ENCODE measurements at places on chromosomes 13 and 19.

DNA sequence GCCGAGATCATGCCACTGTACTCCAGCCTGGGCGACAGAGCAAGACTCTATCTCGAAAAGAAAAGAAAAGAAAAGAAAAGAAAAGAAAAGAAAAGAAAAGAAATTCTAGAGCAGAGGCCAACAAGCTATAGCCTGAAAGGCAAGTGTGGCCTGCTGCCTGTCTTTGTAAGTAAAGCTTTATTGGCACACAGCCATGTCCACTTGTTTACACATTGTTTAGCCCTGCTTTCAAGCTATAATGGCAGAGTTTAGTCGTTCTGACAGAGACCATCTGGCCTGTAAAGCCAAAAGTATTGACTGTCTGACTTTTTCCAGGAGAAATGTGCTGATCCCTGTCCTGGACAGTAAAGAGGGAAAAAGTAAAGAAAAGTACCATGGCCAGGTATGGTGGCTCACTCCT, 18.3 kb downstream of the NWD1 start:
- DNase-seq: no peak

GRCh38 chr19:29988351-29988750, 46.3 kb downstream of the URI1 start:
- no peak for DNase-seq

DNA sequence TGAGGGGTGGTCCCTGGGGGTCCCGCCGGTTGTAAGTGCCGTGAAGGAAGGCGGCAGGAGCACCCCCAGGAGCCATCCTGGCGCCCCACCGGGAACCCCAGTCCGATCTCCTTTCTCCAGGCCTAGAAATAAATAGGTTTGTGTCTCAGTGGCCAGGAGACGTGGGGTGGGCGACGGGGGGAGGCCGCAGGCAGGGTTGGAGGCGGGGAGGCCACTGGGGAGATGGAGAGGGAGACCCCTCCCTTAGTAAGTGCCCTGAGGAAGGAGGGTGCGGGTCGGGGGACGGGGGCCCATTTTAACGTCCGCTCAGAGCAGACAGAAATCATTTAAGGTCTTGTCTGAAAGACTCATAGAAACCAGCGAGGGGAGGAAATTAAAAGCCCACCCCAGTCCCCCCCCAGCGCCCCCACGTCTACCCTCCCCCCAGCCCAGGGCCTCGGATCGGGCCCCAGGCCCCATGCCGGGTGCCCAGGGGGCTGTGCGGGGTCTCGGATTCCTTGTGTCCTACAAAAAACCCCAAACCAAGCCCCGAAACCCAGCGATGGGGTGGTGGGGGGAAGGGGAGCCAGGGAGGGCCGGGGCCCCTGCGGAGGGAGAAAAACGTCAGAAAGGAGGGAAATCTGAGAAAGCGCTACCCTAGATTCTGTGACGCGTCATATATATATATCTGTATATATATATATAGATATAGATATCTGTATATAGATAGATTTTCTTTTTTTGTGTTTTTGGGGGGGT, 19.6 kb downstream of the ZBTB7A start:
- no peak for DNase-seq

DNA sequence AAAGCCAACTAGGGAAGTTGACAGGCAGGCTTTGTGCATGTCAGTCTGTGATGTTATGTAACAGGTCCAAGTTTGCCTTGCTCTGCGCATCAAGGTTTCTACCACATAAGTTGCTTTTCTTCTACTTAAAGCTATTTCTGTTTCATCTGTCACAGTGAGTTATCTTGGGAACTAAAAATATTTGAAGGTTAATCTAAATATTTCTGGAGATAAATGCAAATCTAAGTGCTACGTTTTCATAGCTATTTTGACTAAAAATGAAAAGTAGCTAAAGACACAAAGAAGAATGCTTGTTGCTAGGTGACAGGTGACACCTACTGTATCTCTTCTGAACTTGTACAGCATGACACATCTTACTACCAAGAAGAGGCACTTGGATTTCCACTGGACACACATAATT, 135.6 kb downstream of the KLF12 start:
- DNase-seq: no peak

DNA sequence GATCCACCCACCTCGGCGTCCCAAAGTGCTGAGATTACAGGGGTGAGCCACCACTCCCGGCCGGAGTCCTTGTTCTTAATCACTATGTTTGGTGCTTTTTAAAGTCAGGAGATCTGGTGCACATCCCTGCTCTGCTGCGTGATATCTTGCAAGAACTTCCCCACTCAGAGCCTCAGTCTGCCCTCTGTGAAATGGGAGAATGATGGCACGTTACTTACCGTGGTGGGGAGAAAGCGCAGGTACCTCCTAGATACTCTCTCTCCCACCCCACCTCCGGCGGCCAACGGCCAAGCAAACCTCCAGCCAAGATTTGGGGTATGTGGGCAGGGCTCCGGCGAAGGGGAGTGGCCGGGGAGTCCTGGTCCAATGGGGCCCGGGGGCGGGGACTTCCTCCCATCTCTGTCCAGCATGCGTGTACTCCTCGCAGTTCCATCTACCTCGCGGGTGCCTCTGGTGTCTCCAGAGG, at the start of gene RYR1:
TSS of gene RYR1 (plus strand) at position 424 of the 466 bp plus-strand sequence. CDS start 139 bp downstream, outside the sequence.
- DNase-seq: no peak

- DNase-seq: no peak
Measured at GRCh38 chr13:110419946-110420345, 112.9 kb downstream of the COL4A2 start.

GRCh38 chr19:5719274-5719960, 529 bp downstream of the LONP1 start:
- DNase-seq: no peak

DNA sequence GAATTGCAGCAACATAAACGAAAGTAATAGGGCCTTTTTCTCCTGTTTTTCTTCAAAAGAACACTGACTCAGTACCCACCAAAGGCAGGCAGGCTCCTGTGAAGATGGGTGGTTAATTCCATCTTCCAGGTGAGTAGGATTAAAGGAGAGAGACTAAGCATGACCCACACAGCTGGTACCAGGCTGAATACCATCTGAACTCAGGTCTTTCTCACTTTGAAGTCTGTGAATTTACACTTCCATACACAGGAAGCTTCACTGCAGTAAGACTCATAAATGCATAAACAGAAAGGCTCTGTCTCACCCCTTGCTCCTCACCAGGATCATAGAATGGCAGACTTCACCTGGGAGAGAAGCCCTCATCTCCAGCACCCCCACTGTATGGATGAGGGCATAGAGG, 194.6 kb downstream of the KLF12 start:
- no peak for DNase-seq

DNA sequence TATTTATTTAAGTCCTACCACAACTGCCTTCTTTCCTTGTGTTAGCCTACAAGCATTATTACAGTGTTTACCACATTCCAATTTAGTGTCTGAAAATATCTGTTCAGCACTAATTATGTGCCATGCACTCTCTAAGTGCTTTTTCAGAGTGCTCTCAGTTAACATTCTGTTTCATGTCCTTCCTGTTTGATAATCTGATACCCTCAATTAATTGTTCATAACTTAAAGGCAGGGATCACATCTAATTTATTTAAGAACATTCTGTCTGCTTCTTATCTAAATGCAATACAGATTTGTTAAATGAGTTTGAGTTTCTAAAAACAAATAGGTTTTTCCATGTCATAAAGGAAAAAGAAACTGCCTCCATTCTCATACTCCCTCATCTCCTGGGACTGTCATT, 649.6 kb upstream of the ATXN8OS start:
- no peak for DNase-seq

- DNase-seq: no peak
Measured at GRCh38 chr19:11191934-11192333, 5.4 kb downstream of the KANK2 start.

DNA sequence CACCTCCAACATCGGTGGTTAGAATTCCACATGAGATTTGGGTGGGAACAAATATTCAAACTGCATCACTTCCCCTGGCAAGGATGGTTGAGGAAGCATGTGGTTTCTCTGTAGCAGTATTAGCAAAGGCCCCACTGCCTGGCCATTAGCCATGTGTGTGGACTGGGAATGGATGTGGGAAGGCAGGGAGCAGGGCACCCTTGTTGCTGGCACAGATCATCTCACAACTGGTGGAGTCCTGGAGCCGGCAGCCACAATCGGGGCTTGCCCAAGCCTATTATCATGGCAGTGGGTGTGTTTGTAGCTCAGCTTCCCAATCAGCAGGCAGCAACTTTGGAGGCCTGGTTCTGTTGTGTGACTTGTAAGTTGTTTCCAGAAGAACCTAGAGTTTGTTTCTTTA, 391.9 kb downstream of the DLEU7 start:
- no peak for DNase-seq

DNA sequence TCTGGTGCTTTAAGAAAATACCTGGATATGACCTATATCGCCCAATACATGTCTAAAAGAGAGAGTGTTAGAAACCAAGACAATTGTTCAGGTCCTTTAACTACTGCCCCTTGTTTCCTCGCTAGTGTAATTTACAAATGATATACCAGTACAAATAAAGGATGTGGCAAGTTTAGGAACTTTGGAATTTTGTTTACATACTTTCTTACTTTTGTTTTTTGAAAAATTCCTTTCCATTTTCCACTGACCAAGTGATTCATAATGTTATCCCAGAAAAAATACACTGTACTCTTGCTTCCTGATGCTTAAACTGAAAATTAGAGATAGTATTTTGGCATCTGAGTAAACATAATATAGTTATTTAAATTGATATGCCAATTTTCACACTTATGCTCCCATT, 96.8 kb upstream of the CSNK1A1L start:
- no peak for DNase-seq

DNA sequence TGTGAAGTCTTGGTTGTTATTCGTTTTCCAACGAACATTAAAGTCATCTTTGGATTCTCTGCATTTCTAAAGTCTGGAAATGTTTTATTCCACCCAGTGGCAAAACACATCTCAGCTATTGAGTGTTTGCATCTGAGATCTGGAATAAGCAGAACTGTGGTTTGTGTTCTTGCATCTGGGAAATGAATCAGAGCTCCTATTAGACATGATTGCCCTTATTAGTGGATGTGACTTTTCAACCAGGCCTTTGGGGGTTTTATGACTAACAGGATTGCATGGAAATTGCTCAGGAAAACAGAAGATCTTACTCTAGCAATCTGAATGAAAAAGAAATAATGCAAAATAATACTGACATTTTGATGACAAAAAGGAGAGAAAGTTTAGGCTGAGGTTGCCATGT, 488.8 kb downstream of the IRS2 start:
- DNase-seq: no peak

GRCh38 chr13:90757127-90757680, 590.3 kb upstream of the MIR17HG start:
- no peak for DNase-seq

DNA sequence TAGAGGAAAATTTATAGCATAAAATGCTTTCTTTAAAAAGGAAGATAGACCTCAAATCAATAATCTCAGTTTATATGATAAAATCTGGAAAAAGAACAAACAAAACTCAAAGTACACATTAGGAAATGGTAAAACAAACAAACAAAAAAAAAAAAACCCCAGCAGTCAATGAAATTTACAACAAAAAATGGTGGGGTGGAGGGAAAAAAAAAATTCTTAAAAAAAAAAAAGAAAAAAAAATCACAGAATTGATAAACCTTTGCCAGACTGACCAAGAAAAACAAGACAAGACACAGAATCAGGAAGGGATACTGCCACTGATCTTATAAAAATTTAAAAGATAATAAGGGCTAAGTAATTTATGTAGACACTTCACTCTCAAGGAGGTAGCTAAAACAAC, 11.2 kb downstream of the TUBGCP3 start:
- no peak for DNase-seq

DNA sequence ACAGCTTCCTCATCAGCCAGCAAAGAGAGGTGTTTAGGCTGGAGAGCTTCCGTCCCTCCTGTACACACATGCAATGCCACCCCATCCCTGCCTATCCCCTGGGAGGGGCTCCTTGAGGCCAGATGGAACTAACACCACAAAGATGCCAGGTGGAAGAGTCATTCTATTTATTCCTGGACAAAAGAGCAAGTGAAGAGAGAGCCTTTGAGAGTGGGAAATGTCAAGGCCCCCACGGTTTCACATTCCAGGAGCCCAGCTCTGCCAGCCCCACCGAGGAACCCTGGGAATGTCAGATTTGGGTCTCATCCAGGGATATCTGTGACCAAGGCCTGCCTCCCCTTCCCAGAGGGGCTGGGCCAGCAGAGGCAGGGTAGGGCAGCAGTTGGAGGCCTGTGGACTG, 30.8 kb upstream of the IGFL1 start:
- DNase-seq: no peak

GRCh38 chr13:65911546-65912193, 1318.5 kb downstream of the PCDH9 start:
- DNase-seq: no peak

DNA sequence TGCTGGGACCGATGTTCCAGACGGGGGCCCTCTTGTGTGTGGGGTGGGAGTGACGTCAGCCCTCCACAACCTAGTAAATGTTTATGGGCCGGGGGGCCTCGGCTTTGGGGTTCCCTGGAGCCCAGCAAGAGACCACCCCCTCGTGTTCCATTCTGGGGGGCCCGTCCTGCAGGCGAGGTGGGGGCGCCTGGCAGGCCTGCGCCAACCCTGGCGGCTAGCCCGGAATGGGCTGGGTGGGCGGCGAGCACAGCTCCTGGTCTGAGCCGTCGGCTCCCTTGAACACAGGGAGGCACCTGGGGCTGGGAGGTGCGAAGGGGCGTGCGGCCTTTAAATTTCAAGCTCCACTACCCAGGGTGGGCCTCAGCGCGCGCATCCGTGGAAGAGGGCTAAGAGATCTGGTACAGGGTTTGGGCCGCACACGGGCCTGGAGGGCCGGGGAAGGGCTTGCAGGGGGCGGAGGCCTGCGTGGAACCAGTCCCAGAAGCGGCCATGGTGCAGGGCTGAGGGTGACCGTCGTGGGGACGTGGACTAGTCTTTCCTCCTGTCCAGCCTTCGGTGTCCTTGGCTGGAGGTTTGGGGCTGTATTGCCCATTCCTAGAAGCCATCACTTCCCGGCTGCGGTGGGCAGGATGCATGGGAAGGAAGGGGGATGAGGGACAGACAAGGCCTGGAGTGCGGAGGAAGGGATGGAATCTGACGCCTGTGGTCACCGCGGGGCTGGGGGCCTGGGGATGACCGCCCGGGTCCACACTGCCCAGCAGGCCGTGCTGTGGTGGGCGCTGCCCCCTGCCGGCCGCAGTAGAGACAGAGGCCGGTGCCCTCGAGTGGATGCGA, 11.4 kb downstream of the NDUFA11 start:
- no peak for DNase-seq

DNA sequence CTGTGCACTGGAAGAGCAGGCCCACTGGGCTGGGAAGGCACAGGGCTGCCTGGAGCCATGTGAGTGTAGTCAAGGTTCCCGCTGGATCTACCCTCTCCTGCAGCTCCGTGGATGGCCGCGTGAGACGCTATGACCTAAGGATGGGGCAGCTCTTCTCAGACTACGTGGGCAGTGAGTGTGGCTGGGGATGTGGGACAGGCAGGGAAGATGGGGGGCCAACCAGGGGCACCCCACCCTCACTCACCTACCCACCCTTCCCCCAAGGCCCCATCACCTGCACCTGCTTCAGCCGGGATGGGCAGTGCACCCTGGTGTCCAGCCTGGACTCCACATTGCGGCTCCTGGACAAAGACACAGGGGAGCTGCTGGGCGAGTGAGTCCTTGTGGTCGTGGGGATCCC, 6.1 kb downstream of the WDR83 start:
- no peak for DNase-seq
